ENCODE measurements at places on chromosomes 7 and 10. TPM values are rescaled to one million over a fixed set of nuclear protein-coding genes. Genes with fewer than 3 reads are reported as not detected.

GRCh38 chr10:124380256-124380995, 38.3 kb downstream of the OAT start:
- DNase-seq = no peak

GRCh38 chr10:98293550-98294269, 25.7 kb upstream of the LOXL4 start:
- DNase-seq = peak; percentile 28

DNA sequence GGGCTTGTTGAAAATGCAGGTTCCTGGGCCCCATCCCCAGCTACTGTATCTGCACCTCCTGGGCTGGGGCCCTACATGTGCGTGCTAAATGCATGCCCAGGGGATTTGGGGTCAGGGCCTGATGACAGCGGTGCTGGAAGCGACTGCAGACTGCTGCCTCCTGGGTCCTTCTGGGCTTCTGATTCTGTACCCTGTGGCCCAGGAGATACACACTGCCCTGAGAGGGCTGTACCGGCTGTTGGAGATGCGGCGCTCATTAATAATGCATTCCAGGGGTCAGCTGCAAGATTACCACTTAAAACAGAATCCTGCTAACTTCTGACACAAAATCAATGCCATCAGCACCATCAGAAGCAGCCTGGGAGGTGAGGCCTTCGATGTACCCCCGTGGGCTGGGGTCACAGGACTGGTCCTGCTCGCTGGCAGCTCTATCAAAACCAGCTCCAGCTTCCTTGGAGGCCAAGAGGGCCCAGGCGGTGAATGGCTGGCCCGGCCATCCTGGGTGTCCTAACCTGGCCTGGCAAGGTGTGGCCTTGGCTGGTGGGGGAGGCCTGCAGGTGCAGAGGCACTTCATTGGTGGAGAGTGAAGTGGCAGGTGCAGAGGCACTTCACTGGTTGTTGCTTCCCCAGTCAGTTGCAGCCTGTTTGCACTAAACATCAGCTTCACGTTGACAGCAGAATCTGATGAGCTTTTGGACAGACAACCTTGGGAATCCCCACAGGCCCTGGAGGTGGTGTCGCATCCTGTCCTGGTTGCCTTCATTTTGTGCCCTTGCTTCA, 79.2 kb downstream of the GLRX3 start:
- no peak for DNase-seq

GRCh38 chr7:44374007-44374763, 48.8 kb upstream of the CAMK2B start:
- no peak for DNase-seq

DNA sequence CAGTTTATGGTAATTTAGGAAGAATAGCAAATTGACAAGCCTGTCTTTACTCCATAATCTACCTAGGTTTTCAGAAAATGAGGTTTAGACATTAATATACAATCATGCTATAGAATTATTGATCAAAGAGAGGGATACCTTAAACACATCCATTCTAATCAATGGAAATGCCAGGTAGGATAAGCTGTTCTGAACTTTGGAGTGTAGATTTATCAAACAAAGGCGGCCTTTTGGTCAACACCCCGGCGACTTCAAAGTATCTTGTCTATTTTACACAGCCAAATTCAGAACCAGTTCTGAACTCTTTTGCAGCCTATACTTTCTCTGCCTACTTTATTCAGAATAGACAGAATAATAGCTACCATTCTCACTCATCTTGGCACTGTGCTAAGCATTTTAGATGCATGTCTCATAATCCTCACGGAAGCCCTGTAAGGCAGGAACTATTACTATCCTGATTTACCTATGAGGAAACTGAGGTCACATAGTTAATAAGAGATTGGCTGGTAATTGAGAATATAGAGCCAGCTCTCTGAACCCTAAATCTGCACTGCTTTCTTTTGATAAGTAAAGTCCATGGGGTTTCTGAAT, 641.9 kb upstream of the LRRTM3 start:
- DNase-seq = no peak

The GRK5 gene
- polyA plus RNA-seq = 20.8 TPM

GRCh38 chr10:111821871-111822270, 361.7 kb downstream of the GPAM start:
- DNase-seq = no peak

DNA sequence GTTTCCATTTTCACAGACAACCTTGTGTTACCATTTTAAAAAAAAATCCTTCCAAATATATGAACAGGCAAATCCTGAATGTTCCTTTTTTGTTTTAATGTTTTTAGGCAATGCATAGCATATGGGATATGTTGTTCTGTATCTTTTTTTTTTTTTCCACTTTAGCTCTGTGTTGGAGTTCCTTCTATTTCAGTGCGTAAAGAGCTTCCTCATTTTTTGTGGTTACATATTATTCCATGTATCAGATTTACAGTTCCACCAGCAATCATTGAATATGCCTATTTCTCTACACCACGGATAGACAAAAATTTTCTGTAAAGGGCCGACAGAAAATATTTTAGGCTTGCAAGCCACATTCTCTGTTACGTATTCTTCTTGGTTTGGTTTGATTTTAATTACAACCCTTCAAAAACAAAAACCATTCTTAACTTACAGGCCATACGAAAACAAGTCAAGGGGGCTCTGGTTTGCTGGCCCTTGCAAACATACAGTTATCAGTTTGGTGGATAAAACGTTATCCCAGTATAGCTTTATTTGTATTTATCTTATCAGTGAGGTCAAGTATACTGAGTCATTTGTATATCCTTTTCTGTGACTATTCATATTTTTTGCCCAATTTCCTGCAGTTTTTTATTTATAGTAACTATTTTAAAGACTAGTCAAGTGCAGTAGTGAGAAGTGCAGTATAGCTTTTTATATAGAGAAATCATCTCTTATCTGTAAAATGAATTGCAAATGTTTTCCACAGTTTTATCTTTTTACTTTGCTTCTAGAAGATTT, 55.7 kb downstream of the RALA start:
- no peak for DNase-seq

- no peak for DNase-seq
Observed at GRCh38 chr10:19819419-19820033, 3.3 kb downstream of the PLXDC2 start.
